ENCODE measurements at places on chromosomes 2 and 18.

- DNase-seq, result no peak
Measured at GRCh38 chr2:73415906-73416305, 30.3 kb downstream of the ALMS1 start.

- peak; percentile 9 for DNase-seq
Measured at GRCh38 chr2:124804014-124804940, 779.2 kb downstream of the CNTNAP5 start.

- no peak for DNase-seq
Measured at GRCh38 chr18:44321868-44322590, 358.7 kb upstream of the SETBP1 start.

DNA sequence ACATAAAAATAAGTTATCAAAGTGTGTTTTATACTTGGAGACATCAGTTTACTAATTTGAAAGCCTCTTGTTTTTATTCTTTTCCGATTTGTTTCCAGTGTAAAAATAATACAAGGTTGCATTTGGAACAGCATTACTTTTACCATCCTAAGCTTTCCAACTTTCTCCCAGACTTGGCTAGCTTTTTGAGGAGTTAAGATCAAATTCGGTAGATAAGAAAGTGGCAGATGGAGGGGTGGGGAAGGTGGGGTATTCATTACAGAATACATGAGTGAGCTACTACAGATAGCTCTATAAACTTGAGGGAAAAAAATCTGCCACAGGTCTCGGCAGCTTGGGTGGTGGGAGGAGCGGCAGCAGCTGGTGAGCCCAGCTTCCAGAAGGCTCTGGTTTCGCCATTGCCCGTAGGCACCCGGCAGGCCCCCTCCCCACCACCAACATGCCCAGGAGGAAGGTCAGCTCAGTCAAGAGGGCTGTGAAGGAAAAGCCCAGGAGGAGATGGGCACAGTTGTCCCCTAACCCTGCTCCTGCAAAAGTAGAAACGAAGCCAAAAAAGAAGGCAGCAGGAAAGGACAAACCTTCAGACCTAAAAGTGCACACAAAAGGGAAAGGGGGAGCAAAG, 18.6 kb upstream of the RMC1 start:
- no peak for DNase-seq

- no peak for DNase-seq
Measured at GRCh38 chr2:60780721-60781120, 24.7 kb downstream of the PAPOLG start.

DNA sequence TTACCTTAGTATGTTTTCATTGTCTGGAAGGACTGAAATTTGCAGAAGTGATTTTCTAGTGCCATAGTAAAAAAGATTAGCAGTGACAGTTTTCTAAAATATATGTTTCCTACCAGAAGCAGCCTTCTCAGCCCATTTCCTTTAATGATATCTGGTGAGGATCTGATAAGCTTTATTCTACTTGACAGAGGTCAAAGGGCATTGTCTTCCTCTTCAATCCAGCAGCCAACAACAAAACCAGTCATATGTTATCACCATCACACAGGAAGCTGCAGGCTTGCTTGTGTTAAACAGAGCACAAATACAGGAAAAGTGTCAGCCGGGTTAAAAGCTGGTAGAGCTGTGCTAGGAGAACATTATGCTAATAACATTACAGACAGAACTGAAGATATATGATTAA, 35.6 kb upstream of the ZSWIM2 start:
- no peak for DNase-seq

- no peak for DNase-seq
Measured at GRCh38 chr2:130737592-130737991, 8.7 kb downstream of the GPR148 start.

DNA sequence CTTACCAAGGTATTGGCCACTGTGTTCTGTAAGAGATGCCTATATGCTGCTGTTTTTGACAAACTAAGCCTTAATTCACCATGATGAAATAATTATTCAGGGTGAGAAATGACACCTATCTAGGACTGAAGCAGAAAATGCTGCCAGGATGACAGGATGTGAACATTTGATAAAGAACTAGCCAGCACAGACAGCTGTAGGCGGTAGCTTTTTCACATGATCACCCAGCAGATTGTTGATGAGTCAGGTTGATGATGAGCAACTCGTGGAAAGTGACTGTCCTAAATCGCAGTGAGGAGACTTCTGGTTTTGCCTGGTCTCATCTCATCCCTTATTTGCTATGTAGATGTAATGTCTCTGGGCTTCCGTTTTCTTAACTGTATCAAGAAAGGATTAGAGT, 144.1 kb downstream of the PRPF40A start:
- no peak for DNase-seq

DNA sequence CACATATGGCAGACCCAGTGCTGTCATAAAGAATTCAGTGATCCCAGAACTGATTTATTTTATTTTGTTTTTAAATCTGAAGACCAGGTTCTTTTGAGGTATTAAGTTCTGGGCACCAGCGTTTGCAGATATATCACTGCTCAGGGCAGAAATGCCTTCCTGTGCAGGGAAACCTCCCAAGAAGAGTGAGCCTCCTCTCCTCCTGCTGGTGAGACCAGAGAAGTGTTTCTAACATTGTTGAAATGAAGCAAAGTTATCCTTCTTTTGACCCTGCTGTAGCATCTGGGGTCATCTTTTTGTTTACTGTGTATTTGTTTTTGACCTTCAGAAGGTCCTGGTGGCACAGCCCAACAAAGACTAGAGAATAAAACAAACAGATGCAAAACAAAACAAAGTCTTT, 94.0 kb downstream of the AQP4 start:
- DNase-seq, result no peak

DNA sequence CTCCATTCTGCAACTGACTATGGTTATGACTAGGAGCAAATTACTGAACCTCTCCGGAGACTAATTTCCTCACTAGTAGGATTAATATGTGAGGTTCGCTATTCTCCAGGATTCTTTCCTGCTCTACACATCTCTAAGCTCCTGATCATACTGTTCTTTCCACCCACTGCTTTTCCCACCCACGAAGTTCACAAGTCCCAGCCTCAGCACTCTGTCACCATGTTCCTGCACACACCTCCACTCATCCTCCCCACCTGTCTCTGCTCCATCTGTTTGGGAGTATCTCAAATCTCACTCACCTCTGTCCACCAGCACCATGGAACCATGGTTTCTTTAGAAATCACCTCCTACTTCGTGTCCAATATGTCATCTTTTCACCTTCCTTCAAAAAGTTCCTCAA, 185.3 kb downstream of the LRATD1 start:
- DNase-seq, result no peak
